ENCODE measurements at places on chromosomes 3 and 15.

DNA sequence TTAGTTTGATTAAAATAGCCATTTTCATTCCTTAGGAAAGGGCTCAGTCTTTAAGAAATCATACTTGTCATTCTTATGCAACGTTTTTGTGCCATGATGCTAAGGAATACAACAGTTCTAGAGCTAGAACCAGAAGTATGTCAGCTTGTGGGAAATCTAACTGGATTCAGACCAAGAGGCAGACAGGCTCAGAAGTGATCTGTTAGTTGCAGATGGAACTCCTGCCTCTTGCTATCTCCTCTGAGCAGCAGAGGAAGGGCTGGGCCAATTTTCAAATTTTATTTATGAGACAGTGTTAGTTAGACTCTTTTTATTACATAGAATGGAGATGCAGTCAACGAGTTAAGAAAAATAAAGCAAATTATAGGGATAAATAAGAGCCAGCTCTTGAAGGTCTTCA, 48.5 kb upstream of the RYR3 start:
- no peak for DNase-seq

DNA sequence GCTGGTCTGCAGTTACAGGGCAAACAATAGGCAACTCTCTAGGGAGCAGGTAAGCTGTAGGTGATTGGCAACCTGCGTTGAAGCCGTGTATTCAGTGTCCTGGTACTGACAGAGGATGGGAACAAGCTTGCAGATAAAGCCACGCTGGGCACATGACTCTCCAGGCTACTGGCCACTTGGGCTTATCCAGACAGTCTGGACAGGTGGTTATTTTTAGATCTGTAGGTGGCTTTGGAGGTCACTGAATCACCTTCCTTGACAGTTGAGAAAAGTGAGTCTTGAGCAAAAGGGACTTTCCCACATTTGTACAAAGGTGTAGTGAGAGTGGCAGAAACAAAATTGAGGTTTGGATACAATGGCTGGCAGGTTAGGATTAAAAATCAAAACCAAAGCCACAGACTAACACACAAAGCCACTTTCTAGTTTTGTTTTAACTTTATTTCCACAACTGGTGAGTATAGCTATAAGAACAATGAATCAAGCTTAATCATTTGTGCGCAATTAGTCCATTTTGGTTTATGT, 22.3 kb upstream of the IL1RAP start:
- DNase-seq = no peak

GRCh38 chr3:124435467-124435866, 294.8 kb upstream of the UMPS start:
- no peak for DNase-seq

- no peak for DNase-seq
Observed at GRCh38 chr3:47485812-47486211, 10.1 kb upstream of the SCAP start.

DNA sequence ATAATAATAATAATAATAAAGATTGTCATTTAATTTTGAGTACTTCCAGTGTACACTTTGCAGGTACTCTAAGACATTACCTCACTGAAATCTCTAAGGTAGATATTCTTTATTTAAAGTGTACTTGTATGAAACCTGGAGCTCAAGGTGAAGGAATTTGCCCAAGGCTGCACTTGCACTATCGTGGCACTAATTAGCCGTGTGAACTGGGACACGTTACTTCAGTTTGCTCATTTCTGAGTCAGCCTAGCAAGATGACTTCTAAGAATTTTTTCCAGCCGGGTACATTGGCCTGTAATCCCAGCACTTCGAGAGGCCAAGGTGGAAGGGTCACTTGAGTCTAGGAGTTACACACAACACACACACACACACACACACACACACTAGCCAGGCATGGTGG, 33.5 kb downstream of the MLH1 start:
- DNase-seq = no peak

DNA sequence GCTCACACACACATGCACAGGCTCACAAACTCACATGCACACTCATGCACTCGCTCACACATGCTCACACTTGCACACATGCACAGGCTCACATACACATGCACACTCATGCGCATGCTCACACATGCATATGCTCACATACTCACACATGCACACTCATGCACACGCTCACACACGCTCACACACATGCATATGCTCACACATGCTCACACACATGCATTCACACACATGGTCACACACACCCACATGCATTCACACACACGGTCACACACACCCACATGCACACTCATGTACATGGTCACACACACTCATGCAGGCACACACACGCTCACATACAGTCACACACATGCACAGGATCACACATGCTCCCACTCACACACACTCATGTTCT, 132.8 kb upstream of the SMAD3 start:
- no peak for DNase-seq

- DNase-seq = no peak
Observed at GRCh38 chr3:30357897-30358296, 248.5 kb upstream of the TGFBR2 start.

All from BE2C (cell line).